ENCODE measurements at places on chromosomes 6 and 20. TPM values are rescaled to one million over a fixed set of nuclear protein-coding genes. Genes with fewer than 3 reads are reported as not detected.

TCP11 gene
- total RNA-seq: 0.60 TPM

TNNC2 gene
- not detected for total RNA-seq

NDUFAF5 gene
- 16.5 TPM for total RNA-seq

C6orf163 gene
- 0.55 TPM for total RNA-seq

CCR6 gene
- not detected for total RNA-seq

SF3B5 gene
- 184 TPM for total RNA-seq

NCOA5 gene
- total RNA-seq: 23.8 TPM

RNF39 gene
- total RNA-seq: not detected

SNPH gene
- 11.8 TPM for total RNA-seq

PTCHD4 gene
- total RNA-seq: 9.7 TPM

ULBP3 gene
- total RNA-seq: 10.9 TPM

CD40 gene
- 2.4 TPM for total RNA-seq

MUC22 gene
- not detected for total RNA-seq

Measured in HFFc6 (cell line).